ENCODE measurements at places on chromosomes 16 and 17. TPM values are rescaled to one million over a fixed set of nuclear protein-coding genes. Genes with fewer than 3 reads are reported as not detected.

SLC47A1 gene
- not detected for total RNA-seq

CCDC102A gene
- 9.7 TPM for total RNA-seq

DNAAF1 gene
- total RNA-seq: not detected

KRT23 gene
- not detected for total RNA-seq

MYH13 gene
- 0.57 TPM for total RNA-seq
